ENCODE measurements at places on chromosomes 1 and 21. TPM values are rescaled to one million over a fixed set of nuclear protein-coding genes. Genes with fewer than 3 reads are reported as not detected.

RTCA gene
- 18.7 TPM for total RNA-seq

GUCA2B gene
- not detected for total RNA-seq

DNA sequence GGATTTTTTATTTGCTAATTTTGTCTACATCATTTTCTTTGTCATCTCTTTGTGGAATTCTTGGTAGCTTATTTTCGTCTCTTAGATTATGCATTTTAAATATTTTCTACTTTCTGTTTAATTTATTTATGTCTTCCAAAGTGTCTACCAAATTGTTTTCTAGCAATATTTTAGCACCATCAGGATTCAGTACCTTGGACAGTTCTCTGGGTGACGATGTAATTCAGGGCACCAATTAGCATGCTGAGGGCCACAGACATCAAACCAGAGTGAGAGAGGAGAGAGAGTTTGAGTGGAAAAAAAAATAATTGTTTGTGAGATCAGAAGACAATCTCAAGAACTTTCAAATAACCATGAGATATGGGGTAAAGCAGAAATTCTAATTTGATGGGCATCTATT lies 169.8 kb upstream of the CXADR start:
- no peak for DNase-seq

UBR4 gene
- 268 TPM for total RNA-seq

DNA sequence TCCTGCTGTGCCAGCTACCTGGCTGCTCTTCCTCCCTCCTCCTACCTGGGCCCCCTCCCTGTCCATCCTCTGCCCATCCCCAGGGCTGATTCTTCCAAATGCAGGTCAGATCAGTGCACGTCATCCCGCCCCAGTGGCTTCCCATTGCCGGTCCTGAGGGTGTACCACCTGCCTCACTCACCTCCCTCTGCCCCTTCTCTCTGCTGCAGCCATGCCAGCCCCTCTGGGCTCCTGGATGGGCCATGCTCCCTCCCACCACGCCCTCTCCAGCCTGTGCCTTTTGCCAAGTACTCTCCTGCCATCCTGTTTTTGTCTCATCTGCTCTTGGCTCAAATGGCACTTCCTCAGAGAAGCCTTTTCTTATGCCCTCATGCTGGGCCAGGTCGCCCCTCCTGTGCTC lies 95.8 kb downstream of the ARHGEF10L start:
- no peak for DNase-seq

S100A16 gene
- total RNA-seq: 40.7 TPM

IGSF3 gene
- 8.6 TPM for total RNA-seq

GRCh38 chr1:206921772-206922265 lies at the start of gene FCMR:
TSS of gene FCMR (minus strand) at chr1:206921941. CDS start at chr1:206921854, 87 bp downstream.
- DNase-seq: no peak

- DNase-seq: no peak
Observed at GRCh38 chr21:46317710-46318463, 5.8 kb downstream of the C21orf58 start.

C21orf58 gene
- total RNA-seq: 0.50 TPM

DNA sequence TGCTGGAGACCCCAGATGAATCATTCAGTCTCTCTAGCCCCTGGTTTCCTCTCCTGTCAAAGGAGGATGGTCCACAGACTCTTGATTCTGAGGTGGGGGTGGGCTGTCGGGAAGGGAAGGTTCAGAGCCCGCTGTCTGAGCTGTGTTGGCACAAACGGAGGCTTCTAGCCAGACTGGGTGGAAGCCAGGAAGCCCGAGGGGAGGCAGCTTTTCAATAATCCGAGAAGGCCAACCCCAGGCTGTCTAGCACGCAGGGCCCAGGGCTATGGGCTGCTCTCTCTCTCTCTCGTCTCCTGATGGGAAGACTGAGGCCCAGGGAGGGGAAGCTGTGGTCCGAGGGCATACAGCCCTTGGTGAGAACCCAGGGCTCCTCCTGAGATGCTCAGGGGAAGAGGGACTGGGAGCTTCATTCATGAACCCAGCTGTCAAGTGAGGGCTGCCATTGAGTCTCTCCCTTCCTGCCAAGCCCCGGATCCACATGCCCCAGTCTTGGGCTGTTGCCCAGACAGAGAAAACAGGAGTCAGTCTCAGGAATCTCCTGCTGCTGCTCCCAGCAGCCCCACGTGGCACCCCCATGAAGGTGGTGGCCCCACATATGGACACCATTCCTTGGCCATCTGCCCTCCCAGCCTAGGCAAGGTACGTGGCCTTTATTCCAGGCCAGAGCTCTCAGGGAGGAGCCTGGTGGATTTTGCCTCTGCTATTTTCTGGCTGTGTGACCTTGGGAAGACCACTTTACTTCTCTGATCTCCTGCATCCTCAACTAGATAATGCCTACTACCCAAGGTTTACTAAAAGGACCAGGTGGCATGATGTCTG lies 44.4 kb downstream of the RAP1GAP start:
- no peak for DNase-seq

DENND2D gene
- total RNA-seq: 13.8 TPM

INKA2 gene
- 10.8 TPM for total RNA-seq

- DNase-seq: peak; percentile 34
Observed at GRCh38 chr1:64453688-64454087, 16.2 kb upstream of the CACHD1 start.

- no peak for DNase-seq
Observed at GRCh38 chr21:16473988-16474387, 744.2 kb downstream of the USP25 start.

CD101 gene
- 1.3 TPM for total RNA-seq

DNA sequence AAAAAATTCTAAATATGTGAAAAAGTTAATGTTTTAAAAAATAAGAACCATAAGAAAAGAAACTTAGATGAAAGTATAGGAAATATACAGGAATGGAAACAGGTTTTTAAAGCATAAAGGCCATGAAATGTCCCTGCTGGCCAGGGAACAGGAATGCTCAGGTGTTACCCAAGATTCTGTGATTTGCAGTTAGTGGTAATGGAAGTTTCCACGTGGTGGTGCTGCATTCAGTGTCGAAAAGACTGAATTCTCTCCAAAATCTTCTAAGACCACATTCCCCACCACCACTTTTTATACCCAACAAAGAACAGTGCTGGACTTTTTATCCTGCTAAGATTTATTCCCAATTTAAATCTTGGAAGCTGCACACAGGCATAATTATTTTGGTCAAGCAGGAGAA lies 126.2 kb downstream of the PRRX1 start:
- no peak for DNase-seq

GRCh38 chr1:234000557-234001041 lies 96.1 kb downstream of the SLC35F3 start:
- no peak for DNase-seq

GRCh38 chr1:158112994-158113758 lies 67.5 kb upstream of the CD1D start:
- no peak for DNase-seq

DNA sequence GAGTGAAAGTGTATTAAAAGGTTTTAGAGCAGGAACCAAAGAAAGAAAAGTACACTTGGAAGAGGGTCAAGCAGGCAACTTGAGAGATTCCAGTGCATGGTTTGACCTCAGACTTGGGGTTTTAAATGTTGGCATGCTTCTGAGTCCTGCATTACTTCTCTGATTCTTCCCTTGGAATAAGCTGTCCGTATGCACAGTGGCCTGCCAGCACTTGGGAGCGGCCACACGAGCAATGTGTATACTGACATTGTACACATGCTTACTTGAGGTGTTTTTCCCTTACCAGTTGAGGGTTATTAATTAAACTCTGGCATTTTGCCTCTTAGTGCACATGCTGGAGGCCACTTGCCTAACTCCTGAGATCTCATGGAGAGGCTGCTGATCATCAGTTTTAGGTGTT lies 786.6 kb upstream of the RGS18 start:
- DNase-seq: no peak

SLC44A5 gene
- total RNA-seq: 0.23 TPM

OR2T35 gene
- total RNA-seq: not detected

EPRS1 gene
- total RNA-seq: 30.3 TPM

DNA sequence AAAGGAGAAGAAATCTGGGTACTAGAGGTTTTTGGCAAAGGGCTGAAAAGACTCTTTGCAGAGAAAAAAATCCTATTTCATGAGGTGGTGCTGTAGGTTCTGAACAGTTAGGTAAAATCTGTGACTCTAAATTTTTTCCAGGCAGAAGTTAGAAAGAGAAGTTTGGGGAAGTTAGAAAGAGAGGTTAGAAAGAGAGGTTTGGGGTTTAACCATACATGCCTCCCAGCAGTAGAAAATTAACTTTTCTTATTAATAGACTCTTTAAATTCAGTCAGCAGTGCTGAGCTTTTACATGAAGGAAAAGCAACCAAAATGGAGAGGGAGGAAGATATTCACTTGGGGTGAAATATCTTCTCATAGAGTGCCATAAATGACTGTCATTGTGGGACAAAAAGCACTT lies 12.2 kb downstream of the AMY1C start:
- DNase-seq: no peak

PLA2G2D gene
- total RNA-seq: not detected

DNA sequence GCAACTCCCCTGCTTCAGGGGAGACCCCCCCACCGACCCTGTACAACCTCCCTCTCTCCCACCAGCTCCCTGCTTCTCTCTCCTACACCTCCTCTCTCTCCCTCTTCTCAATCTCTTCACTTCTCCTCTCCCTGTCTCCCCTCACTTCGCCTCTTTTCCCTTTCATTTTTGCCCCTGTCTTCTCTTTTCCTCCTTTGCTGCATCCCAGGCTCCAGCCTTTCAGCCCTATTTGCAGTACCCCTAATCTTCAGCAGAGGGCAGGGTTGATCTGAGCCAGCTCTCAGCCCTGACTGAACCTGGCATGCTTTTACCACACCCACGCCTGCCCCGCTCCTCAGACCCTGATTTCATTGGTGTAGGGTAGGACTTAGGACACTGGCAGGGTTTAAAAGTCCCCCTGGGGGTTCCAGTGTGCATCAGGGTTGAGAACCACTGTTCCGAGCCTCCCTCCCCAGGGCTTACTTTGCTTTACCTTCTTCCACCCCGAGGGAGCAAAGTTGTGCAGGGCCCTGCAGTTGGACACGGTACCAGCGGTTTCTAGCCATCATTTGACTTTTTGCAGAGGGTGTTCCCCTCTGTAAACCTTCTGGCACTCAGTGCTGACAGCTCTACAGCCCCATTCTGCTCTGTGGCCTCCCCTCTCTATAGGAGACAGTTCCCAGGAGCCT lies 67.3 kb upstream of the CNTN2 start:
- no peak for DNase-seq
